ENCODE measurements at places on chromosomes 4 and X.
A peak's percentile ranks its signal among the peaks of the same experiment; 100 is the strongest.

GRCh38 chr4:158630893-158631292 lies 40.8 kb downstream of the C4orf46 start:
- DNase-seq: no peak

DNA sequence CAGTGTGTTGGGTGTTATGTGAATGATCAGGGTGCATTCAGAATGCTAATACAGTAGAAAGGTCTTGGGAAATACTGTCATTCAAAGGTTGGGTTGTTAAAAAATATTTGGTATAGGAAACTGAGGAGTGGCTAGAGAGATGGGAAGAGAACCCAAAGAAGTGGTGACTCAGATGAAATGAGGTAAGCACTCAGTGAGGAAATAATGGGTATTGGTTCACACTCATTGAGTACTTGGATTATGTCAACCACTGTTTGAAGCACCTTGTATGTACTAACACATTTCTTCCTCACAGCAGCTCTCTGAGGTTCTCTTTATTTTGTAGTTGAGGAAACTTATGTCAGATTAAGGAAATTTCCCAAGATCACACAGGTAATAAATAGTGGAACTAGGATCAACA lies 40.8 kb upstream of the NUDT6 start:
- DNase-seq: no peak

DNA sequence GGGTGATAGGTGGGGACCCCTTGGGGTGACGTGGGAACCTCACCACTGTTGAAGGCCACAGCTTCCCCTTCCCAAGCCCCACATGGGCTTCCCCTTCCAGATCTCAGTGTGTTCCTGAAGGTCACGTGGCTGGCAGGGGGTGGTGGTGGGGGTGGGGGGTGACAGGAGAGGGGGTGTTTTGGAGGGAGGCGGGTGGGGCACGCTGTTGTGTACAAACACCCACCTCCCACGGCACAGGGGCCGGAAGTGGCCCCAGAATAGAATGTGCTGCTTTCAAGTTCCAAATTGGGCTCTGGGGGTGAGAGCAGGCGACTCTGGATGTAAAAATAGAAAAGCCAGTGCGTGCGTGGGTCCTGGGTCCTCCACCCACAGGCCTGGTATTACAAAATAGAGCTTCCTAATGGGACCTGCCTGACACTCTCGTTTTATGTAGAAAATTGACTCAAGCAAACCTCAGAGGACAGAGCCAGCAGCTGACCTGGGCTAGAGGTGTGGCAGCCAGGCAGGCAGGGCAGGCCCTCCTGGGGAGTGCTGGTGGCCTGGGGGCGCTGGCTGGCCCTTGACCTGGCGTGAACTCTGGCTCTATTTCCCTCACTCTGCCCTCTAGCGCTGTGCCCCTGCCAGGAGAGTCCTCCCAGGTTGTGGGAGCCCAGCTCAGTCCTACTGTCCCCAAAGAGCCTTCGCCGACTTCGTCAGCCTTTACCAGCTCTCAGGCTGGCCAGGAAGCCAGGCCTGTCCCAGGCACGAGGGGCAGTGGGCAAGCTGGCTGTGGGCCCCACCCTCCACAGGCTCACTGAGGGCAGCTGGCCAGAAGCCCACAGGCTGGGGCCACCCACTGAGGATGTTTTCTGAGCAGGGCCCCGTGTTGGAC lies 5.4 kb upstream of the SH3BP2 start:
- no peak for DNase-seq

- DNase-seq: no peak
Measured at GRCh38 chr4:109746728-109747127, 16.9 kb upstream of the PLA2G12A start.

DNA sequence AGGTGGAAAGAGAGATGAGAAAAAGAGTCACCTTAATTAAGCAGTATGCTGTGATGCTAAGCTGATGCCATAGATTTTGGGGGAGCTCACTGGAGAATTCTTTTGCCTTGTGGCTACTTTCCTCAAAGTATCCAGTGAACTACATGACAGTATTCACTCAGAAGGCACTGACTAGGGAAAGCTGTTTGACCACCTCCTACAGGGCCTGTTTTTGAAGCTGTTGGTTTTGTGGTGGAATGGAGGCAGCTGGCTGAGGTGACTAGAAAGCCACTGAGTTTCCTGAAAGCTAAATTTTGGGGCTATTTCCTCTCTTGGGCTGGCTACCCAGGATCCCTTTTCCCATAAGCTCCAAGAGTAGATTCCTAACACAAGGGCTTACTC lies 124.8 kb upstream of the EOLA2 start:
- DNase-seq: no peak

DNA sequence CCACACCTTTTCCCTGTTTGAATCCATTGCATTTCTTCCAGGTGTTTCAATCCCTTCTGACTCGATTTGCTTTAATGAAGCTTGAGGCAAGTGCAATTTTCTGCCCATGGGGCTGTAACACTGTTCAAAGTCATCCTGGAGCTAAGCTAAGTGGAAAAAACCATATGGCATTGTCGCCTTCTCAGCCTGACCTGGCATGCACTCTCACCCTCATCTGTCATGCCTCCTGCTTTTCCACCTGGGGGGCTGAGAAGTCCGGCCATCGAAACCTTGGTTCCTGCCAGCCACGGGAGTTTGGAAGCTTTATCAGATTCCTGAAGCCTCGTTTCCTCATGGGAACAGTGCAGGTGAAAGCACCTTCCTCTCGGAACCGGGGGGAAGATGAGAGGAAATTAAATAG lies 38.2 kb downstream of the WFS1 start:
- no peak for DNase-seq

GRCh38 chr4:151014521-151015458 lies at the start of gene LRBA:
Gene LRBA (minus strand): TSS chr4:151015284. CDS start chr4:151014642, 642 bp downstream.
- DNase-seq: peak; percentile 70

DNA sequence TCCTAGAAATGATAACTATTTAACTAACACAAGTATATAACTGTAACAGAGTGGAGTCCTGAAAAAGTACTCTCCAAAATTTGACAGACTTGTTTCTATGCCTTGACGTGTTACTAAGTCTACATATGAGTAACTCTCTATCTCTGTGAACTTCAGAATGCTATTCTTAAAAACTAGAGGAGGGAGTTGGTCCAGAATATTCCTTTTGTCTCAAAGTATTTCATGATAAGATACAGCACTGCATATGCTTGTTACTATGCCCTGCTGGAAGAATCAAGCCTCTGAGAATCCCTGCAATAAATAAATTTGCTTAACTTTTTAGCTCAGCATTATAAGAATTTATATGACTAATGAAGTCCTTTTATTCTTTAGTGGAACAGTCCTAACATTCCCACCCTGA lies 50.9 kb upstream of the ATXN3L start:
- no peak for DNase-seq

GRCh38 chr4:168203233-168203911 lies 111.0 kb downstream of the ANXA10 start:
- DNase-seq: no peak

- DNase-seq: no peak
Measured at GRCh38 chrX:13471269-13471668, 98.1 kb upstream of the EGFL6 start.

GRCh38 chrX:9846631-9847030 lies 60.4 kb downstream of the SHROOM2 start:
- no peak for DNase-seq

DNA sequence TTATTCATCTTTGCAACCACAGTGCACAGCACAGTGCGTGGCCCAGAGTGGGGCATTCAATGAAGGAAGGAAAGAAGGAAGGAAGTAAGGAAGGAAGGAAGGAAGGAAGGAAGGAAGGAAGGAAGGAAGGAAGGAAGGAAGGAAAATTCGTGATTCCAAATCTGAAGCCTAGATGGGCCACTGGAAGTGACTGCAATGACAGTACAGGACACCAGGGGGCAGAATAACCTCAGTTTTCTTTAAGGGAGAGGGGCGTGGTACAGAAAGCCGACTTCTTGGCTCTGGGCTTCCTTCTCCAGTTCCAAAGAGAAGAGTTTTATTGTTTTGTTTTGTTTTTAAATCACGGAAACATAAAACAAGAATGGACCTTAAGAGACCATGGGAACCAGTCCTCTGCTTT lies 47.8 kb downstream of the APLN start:
- DNase-seq: peak; percentile 22

DNA sequence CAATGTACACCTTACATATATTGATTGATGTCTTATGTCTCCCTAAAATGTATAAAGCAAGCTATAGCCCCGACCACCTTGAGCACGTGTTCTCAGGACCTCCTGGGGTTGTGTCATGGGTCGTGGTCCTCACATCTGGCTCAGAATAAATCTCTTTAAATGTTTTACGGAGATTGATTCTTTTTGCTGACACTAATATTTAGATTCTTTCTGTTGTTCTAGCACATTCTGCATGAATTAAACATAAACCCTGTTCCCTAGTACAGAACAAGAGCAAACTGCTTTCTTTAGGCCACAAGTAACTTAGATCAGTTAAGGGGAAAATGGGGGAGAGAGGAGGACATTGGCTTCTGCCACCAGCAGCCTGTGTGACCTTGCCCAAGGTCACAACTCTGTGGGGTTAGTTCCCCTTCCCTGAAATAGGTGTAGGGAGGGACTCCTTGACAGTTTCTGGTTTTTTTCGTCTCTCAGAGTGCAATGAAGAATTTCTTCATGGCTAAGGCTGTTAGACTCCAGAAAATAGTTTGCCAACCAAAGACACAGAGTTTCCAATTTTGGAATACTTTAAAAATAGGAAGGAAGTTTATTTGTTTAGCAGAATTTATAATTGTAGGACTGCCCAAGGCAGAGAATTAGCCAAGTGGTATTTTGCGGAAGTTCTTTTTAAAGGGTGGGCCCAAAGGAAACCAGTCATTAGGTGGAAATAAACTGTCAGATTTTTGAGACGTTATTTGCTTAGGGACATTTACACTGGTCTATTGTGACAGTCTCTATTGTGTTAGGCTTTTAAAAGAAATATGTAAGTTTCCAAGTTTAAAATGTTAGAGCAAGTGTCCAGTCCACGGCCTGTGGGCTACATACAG lies 29.4 kb downstream of the PTTG2 start:
- no peak for DNase-seq

DNA sequence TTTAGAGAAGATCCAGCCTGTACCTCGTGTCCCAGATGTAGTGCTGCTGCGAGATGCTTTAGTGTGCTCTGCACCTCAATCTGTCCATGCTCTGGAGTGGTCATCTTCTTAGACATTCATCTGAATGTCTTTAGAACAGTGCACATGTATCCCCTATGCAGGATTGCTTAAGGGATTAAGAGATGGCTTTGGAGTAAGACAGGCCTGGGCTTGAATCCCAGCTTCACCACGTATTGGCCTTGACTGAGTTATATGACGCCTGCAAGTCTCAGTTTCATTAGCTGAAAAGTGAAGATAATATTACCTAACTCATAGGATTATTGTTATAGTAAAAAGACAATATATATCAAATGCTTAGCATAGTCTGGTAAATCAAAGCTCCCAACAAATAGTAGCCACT lies 98.3 kb downstream of the NFKB1 start:
- no peak for DNase-seq

DNA sequence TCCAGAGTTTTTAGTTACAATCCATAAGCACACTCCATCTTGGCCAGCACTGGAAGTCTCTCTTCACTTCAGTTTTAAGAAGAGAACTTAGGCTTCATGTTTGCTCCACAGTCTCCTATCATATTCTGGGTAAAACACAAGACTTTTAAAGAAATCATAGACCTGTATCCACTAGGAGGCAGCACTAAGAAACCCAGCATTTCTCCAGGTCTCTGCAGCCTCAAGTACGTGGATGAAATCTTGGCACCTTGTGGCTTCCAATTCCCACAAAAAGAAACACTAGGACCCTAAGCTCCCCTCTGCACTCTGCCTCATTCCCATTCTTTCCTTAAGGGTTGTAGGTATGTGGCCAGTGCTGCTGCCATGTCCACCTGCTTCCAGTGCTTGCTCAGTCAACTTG lies 367.3 kb upstream of the CASK start:
- DNase-seq: no peak

DNA sequence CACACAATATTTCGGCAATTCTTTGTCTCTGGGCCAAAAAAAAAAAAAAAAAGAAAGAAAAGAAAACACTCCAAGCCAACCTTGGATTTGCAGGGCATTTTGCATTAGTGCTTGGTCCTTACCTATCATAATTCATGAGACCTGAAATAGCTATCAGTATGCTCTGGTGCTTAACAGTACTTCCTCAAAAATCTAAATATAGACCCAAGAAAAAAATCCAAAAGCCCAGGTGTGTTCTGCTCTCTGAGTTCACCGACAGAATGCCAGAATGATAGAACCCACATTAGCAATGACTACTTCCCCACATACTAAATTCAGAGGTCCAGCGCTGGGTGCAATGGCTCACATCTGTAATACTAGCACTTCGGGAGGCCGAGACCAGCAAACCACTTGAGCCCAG lies 42.9 kb downstream of the ABCG2 start:
- DNase-seq: no peak

DNA sequence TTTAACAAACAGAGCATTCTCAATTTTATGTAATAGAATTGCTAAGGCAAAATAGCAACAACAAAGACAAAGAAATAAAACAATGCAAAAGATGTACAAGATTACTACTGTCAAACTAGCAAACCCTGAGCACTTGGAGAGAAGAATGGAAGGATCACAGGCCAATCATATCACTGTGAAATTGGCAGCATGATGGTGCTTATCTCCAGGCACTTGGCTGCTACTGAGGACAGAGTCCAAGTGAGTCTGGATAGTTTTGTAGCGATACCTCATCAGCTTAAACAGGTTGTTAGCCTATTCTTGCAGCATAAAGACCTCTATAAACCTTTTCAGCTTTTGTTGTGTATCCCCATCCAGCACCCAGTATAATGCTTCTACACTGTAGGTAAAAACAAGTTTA lies 117.7 kb downstream of the C4orf33 start:
- DNase-seq: no peak

DNA sequence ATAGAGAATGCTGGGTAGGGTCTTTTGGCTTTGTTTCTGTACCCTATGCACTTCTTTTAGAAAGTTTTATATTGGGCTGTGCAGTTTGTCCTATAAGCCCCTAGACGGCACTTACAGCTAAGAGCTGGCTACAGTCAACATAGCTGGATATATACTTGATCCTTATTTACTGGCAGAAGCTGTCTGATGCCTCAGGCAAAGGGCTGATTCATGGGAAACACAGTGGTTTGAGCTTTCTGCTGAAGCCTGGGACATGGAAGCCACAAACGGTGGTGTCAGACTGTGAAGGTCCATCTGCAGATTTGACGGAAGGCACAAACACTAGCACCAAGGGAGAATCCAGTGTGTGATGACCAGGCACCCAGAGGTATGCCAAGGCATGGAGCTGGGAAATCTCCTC lies 608.4 kb downstream of the ANKRD50 start:
- no peak for DNase-seq

DNA sequence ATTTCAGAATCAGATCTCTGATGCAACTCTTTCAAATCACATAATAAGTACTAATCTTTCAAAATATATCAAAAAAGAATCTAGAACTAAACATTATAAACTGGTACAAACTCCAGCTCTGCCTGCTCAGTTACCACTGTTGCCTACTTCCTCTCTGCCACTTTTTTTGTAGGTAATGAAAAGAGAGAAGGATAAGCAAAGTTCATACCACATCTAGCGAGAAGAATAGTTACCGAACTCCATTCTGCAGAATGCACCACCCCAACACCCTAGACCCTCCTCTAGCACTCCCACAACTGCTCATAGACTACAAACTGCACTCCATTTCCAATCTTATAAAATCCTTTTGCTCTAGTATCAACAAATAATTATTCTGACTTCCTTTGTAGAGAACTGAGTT lies 19.7 kb upstream of the LRBA start:
- no peak for DNase-seq

Data from activated T-helper 1 cell treated with anti-CD3 and anti-CD28 coated beads, Interleukin-2, amount 50 U/mL, for 16 hours (primary cell).